ENCODE measurements at places on chromosomes 2 and 18.

GRCh38 chr18:53472546-53472945 is 751.9 kb downstream of the MBD2 start:
- no peak for DNase-seq

GRCh38 chr2:145815933-145816332 is 1296.0 kb upstream of the ZEB2 start:
- DNase-seq = no peak

- DNase-seq = no peak
These were observed 760.4 kb downstream of the ADCYAP1 start for GRCh38 chr18:1665079-1665478.

- no peak for DNase-seq
These were observed 108.8 kb downstream of the FARSB start for GRCh38 chr2:222547083-222547482.

- no peak for DNase-seq
These were observed 259.2 kb downstream of the IKZF2 start for GRCh38 chr2:212892193-212892592.

DNA sequence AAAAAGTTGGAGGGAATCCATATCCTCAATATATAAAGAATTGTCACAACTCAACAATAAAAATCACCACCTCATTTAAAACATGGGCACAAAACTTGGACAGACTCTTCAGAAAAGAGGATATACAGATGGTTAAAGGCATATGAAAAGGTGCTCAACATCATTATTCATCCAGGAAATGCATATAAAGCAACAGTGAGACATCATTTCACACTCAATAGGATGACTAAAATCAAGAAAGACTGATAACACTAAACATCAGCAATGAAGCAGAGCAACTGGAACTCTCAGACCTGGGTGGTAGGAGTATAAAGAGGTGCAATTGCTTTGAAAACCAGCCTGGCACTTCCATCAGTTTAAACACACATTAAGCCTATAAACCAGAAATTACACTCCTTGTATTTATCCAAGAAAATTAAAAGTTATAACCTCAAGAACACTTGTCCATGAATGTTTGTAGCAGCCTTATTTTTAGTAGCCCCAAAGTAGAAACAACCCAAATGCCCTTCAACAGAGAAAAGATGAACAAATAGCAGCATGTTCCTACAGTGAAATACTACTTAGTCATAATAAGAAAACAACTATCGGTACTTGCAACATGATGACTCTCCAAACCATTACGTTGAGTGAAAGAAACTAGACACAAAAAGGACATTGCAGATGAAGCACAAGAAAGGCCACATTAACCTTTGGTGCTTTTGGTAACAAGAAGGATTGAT is 79.1 kb upstream of the TANC1 start:
- no peak for DNase-seq

GRCh38 chr18:74183130-74183529 is 34.8 kb downstream of the TIMM21 start:
- DNase-seq = no peak

DNA sequence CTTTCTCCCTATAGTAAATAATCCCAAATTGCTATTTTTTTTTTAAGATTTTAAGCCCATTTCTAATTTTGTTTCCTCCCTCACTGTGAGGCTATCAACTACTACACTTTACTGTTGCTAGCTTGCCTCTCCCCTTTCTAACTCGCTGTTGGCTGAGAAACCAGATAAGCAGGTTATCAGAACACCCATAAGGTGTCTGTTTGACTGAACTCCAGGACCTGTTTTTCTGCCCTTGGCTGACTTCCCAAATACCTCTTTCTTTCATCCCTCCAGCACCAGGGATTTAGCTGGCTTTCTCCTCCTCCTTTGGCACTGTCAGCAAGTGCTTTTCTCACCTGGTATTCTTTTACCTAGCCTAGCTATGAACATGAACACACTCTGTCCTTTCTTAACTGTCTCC is 11.1 kb downstream of the TRAK2 start:
- no peak for DNase-seq

GRCh38 chr18:64202210-64202836 is 53.4 kb upstream of the LINC00305 start:
- DNase-seq = no peak

DNA sequence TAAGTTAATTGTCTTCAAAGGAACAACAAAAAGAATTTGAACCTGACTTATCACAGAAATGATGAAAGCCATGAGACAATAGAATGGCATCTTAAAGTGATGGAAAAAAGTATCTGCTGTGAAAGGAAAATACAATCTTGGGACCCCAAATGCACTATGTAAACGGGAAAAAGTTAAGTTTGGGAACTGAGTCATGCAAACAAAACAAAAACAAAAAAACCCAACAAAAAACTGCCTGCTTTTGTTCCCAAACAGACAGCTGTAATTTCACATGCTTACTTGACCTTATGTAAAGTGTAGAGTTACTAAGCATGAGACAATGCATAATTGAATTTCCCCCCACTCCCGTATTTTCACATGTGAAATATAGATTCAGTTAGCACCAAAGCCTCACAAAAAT is 122.1 kb upstream of the RBMS1 start:
- DNase-seq = no peak

GRCh38 chr18:29383311-29384273 is 1206.7 kb upstream of the CDH2 start:
- no peak for DNase-seq

DNA sequence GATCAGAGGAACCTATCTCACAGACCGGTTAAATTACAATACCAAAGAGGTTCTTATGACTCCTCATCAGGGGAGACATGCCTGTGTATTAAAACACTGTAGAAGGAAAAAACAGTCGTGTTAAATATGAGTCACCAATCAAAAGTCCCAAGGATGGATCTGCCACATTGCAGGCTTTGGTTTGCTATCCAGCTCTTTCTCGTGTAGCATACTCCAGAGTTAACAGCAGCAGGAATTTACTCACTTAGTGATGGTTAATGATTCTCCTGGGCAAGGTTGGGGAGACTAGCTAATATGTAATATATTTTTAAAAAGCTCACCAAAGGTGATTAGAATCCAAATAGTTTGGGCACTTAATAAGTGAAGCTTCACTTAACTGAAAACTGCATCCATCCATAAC is 109.7 kb downstream of the MBD5 start:
- peak; percentile 14 for DNase-seq

GRCh38 chr2:11598228-11598731 is 64.4 kb downstream of the GREB1 start:
- DNase-seq = no peak

DNA sequence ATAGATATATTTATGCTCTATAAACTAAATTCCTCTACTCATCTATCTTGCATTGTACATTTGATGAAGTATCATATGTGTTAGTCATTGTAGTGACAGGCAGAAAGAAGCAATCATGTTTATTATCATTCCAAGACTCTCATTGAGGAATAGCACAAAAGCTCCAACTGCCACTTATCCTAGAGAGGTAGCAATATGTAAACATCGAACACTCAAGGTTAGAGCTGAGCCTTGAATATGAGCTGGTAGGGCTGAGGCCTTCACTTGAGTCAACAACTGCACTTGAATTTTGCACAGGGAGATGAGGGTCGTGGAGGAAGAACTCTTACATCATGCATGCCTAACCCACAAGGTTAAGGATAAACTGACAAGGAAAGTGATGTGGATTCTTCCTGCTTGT is 900.9 kb downstream of the CPS1 start:
- DNase-seq = no peak

DNA sequence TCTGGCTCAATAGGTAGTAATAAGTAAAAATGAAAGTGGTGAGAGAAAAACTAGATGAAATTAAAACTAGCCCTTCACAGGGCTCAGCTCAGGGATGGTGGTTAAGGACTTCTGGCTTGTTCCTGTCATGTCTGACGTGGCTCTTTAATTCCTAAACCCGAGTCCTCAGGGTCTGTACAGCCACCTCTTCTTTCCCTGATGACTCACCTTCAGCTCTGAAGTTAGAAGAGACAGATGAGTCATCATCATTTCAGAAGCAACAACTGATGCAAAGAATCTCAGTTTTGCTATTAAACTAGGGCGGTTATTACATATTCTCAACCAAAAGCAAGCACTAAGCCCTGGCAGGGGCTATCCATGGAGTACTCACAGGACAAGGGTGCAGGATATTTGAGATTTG is 24.0 kb upstream of the ITGB6 start:
- peak; percentile 89 for DNase-seq

DNA sequence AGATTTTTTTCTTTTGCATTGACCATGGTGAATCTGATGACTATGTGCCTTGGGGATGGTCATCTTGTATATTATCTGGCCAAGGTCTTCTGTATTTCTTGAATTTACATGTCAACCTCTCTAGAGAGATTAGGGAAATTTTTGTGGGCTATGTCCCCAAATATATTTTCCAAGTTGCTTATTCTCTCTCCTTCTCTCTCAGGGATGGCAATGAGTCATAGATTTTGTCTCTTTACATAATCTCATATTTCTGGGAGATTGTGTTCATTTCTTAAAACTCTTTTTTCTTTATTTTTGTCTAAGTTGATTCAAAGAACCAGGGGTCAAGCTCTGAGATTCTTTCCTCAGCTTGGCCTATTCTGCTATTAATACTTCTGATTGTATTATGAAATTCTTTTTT is 9.9 kb downstream of the GKN2 start:
- DNase-seq = no peak

DNA sequence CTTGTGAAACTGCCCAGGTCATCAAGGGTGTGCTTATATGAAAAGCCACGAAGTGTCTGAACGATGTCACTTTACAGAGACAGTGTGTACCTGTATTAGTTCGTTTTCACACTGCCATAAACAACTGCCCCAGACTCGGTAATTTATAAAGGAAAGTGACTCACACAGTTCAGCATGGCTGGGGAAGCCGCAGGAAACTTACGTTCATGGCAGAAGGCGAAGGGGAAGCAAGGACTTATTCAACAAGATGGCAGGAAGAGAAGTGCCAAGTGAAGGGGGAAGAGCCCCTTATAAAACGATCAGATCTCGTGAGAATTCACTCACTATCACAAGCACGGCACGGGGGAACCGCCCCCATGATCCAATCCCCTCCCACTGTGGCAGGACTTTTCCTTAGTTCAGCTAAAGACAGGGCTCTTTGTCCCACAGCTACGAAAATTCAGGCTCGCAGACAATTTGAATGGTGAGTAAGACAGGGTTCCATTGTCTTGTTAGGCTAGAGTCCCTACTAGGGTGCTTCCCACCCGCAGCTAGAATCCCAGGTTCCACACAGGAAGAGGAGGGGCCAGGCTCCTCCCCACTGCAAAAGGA is 20.1 kb downstream of the TMEM177 start:
- DNase-seq = no peak

GRCh38 chr2:98908931-98909316 is 27.1 kb downstream of the CRACDL start:
- DNase-seq = no peak

DNA sequence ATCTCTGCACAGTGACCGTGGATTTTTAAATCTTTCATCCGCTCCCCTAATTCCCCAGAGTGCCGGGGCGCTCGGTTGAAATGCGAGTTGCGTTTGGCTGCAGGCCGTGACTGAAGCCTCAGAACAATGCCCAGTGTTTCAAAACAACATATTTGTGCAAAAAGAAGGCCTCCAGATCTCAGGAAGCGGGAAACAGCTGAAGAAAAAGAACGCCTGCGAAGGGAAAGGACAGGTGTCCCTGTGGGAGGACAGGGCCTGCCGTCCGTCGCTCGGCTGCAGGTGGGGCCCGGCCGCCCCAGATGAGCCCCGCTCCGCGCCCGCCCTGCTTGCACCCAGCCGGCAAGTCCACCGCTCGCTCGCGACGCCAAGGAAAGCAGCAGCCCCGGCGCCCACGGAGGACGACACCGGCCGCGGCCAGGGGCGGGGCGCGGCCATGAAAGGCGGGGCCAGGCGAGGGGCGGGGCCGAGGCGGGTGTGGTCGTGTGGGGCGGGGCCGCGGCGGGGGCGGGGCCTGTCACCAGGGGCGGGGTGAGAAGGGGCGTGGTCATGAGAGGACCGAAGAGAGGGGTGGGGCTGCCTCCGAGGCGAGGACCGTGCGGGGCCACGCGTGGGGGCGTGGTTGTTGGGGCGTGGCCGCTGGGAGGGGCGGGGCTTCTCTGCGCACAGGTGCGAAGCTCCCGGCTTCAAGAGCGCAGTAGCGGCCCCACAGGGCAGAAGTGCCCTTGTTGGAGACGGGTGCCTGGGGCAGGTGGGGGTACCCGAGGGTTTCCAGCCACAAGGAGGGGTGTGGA is 17.6 kb upstream of the BOK start:
- DNase-seq = no peak

GRCh38 chr2:49049161-49049560 is 105.2 kb downstream of the FSHR start:
- no peak for DNase-seq

DNA sequence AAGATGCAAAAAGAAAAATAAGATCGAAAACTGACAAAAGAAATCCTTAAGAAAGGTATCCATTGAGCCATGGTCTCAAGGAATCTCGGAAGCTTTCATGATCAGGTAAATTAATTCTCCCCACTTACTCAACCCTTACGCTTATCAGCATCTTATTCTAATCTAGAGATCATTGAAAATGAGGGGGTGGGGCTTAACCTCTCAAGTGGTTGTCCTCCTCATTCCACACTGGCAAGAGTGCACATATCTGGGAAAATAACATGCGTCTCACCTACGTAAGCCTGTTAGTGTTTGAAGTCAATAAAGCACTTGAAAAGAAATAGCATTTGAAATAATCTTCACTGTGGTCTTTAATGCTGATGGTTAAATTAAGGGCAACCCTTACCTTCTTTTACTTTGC is 82.5 kb upstream of the NEUROD1 start:
- DNase-seq = no peak

DNA sequence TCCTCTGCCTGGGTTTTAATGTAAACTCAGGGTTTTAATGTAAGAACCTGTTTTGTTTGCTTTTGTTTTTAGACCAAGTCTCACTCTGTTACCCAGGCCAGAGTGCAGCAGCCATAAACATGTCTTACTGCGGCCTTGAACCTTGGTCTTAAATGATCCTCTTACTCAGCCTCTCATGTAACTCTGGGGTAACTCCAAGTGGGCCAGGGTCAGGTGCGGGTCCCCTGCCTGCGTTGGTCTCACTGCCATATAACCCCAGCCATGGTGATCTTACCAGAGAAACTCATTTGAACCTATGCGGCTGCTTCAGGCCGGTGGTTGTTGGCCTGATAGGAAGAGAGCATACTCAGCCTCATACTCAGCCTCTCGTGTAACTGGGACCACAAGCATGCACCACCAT is 89.3 kb downstream of the AGAP1 start:
- DNase-seq = no peak

GRCh38 chr2:66840321-66841002 is 405.5 kb downstream of the MEIS1 start:
- DNase-seq = peak; percentile 65

DNA sequence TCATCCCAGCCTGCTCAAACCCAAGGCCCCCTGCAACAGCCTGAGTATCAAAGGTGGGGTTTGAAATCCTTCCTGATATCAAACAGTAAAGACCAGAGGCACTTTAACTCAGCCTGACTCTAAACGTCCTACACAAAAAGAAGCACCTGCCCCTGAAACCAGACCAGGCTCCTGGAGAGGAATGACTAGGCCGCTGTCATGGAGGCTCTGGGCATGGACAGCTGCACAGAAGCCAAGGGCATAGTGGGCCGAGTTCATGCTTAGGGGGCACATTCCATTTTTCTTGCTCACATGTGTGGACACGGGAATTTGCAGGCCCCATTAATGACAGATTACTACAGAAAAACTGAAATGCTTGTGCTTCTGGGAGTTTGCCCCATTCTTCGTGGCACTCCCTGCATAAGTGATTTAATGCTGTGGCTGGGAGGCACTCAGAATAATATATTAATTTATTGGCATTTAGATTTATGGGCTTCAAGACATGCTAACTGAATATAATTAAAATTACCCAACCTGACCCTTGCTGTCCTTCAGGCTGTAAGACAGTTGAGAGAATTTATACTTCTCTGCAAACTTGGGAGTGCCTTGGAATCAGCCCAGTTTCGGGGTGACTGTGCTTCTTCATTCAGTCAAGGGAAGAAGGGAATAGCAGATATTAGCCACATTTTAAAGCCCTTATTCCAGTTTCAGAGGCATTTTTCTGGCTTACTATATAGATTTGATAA is 105.5 kb downstream of the GYPC start:
- DNase-seq = no peak
